Brain microvascular endothelial cell (primary cell): ENCODE measurements at places on chromosomes 3 and 15.

DNA sequence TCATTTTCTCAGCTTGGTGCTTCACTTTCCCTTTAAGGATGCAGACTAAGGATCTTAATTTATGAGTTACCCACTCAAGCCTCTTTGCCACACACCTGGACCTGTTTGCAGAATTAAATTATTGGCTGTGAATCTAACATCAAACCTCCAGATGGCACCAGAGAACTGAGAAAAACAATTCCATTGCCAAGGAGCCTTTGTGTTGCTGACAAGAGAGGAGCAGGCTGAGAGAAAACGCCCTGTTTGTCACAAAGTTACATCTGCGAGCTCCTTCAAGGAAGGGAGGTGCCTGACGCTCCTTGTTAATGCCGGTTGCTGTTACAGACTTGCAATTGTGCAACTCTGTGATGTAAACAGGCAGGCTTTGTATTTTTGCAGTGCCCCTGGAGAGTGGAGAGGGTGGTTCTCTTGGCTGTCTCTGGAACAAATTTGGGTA, 36.3 kb upstream of the TMC3 start:
- DNase-seq, result peak; percentile 57

DNA sequence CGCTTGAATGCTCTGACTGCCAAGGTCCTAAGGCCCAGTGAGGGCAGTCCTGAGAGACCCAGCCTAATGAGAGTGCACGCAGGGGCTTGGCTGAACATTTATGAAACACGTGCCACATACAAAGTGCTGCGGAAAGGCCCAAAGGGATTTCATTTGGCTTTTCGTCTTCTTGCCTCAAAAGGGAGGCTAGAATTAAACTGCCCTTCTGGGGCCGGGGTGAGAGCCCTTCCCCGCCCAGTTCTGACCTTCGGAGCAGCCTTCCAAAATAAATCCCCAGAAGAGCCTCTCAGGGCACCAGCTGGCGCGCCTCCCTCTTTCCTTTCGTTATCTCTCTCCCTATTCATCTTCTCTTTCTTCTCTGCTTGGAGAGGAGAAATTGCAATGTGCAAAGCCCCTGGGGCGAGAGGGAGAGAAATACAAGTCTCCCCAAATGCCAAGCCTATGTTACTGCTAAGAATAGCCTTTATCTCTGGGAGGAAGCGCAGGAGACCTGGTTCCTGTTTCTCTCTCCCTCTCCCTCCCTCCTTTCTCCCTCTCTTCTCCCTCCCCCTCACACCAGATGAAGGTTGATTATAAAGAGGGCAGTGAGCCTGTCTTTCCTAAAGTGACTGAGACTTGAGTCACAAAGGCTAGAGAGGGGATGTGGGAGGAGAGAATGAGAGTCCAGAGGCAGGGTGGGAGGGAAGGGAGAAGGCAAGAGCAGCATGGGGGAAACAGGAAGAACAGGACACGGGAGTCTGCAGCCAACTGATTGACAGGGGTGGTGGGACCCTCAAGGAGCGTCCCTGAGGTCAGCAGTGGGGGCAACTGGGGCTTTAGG, 36.7 kb upstream of the NDUFB4 start:
- DNase-seq, result peak; percentile 68

GRCh38 chr15:67947254-67948039, 106.7 kb upstream of the PIAS1 start:
- no peak for DNase-seq

- DNase-seq, result no peak
These were observed 782.0 kb downstream of the EPHA3 start for GRCh38 chr3:89889386-89889785.

GRCh38 chr3:88267847-88268246, 118.1 kb downstream of the C3orf38 start:
- DNase-seq, result no peak

DNA sequence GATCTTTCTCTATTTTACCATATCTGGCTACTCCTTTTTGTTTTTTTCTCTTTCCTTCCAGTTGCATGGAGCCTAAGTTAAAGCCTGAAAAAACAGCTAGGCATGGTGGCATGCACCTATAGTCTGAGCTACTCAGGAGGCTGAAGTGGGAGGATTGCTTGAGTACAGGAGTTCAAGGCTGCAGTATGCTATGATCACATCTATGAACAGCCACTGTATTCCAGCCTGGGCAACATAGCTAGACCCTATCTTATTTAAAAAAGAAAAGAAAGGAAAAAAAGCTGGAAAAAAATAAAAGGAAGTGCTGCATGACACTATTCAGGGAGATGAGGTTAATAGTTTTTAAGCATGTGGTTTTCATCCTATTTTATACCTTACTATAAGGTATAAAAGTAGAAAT, 4.0 kb upstream of the SKIL start:
- DNase-seq, result no peak

- no peak for DNase-seq
These were observed 22.3 kb upstream of the P2RY13 start for GRCh38 chr3:151351648-151352047.

DNA sequence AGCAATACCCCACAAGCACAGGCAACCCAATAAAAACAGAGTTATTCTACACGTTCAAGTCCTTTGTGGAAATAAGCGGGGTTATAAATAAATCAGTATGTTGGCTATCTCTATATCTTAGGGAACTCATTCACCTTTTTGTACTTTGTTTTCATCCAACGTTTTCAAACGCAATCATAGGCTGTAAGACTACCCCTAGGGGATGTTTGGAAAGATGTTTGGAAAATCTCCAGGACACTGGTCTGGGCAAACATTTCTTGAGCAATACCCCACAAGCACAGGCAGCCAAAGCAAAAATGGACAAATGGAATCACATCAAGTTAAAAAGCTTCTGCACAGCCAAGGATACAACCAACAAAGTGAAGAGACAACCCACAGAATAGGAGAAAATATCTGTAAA, 70.1 kb downstream of the CLDN11 start:
- DNase-seq, result peak; percentile 48

GRCh38 chr3:14434498-14435151, 32.2 kb downstream of the SLC6A6 start:
- no peak for DNase-seq

GRCh38 chr3:180594631-180595558, 7.1 kb upstream of the TTC14 start:
- DNase-seq, result no peak

DNA sequence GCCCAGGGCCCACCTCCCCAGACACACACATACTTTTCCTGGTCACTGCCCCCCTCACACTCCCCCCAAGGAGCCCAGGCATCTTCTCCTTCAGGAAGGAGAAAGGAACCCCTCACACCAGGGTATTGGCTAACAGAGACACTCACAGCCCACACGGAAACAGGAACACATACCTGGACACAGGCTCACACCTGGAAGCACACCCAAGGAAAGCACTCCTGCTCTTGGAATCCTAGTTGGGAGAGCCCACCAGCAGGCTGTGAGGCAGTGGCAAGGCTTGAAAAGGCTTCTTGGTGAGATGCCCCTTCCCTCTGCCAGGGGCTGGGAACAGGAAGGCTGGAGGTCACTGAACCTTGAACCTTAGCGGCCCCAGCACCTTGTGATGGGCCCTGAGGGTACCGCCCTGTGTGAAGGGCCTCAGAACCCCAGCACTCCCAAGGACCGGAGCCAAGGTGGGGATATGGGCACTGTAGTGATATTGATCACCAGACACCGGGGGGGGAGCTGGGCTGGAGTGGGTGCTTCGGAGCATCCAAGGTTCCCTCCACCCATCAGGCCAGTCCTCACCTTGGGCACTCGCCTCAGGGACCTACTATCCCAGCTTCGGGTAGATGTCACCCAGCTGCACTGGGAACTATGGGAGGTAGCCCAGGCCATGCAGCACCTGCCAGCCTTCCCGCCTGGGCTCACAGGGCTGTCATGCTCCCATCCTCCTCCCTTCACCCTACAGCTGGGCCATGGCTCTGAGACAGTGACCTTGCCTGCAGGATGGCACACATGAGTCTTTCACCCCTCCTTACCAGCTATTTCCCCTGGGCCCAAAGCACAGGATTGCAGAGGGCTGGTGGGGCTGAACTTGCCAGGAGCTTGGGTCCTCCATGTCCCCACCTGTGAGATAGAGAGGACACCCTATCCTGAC, 16.4 kb downstream of the MYL3 start:
- no peak for DNase-seq
